Upper lobe of left lung (tissue), 6 donors: ENCODE measurements at places on chromosomes 12 and 14. TPM values are rescaled to one million over a fixed set of nuclear protein-coding genes. Genes with fewer than 3 reads are reported as not detected.

GRCh38 chr14:75875958-75876357, 105.8 kb downstream of the TGFB3 start:
- H3K4me1 ChIP-seq, result no peaks in the 10 kb centered on the region
- DNase-seq, result no peak
- H3K4me3 ChIP-seq, result no peak overlapping the region
- H3K36me3 ChIP-seq, result no peaks in the 10 kb centered on the region

GRCh38 chr12:116018282-116018681, 259.2 kb downstream of the MED13L start:
- peaks cover 9% of the 10 kb centered on the region for H3K36me3 ChIP-seq
- H3K4me1 ChIP-seq, result peaks cover 8% of the 10 kb centered on the region
- H3K27me3 ChIP-seq, result no peaks in the 10 kb centered on the region
- no peak overlapping the region for H3K27ac ChIP-seq

GRCh38 chr14:35819591-35820540, 6.3 kb upstream of the BRMS1L start:
- no peaks in the 10 kb centered on the region for H3K27me3 ChIP-seq
- H3K27ac ChIP-seq, result no peak overlapping the region
- no peaks in the 10 kb centered on the region for H3K36me3 ChIP-seq
- H3K4me3 ChIP-seq, result no peak overlapping the region

- DNase-seq, result no peak
- H3K27me3 ChIP-seq, result no peaks in the 10 kb centered on the region
- no peaks in the 10 kb centered on the region for H3K4me1 ChIP-seq
- no peaks in the 10 kb centered on the region for H3K36me3 ChIP-seq
Measured at GRCh38 chr12:44546060-44546459, 330.1 kb downstream of the NELL2 start.

GRCh38 chr12:62657363-62657632, 190.7 kb downstream of the MON2 start:
- no peak overlapping the region for H3K27ac ChIP-seq
- DNase-seq, result no peak
- H3K4me3 ChIP-seq, result no peak overlapping the region
- no peaks in the 10 kb centered on the region for H3K27me3 ChIP-seq

DNA sequence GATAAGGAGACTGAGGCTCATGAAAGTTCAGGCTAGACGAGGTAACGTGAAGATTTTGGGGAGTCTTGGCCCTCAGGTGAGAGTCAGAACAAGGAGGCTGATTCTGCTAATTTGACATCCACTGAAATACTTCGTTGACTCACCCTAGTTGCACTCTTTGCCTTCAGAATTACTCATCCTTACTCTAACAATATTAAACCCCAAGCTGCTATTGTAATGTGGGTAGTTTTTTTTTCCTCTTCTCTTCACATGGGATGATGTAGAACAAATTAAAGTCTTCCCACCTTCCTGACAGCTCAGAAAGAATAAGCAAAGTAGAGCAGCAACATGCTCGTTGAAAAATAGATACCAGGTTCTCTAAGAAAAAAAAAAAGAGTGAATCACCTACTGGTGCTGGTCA, 22.0 kb upstream of the SRRM4 start:
- no peaks in the 10 kb centered on the region for H3K27me3 ChIP-seq
- H3K4me3 ChIP-seq, result no peak overlapping the region
- DNase-seq, result no peak

GRCh38 chr12:15774819-15775218, 14.4 kb downstream of the EPS8 start:
- H3K36me3 ChIP-seq, result no peaks in the 10 kb centered on the region

- H3K27ac ChIP-seq, result no peak overlapping the region
- DNase-seq, result no peak
- no peak overlapping the region for H3K4me3 ChIP-seq
- H3K27me3 ChIP-seq, result no peaks in the 10 kb centered on the region
- H3K4me1 ChIP-seq, result peaks cover 73% of the 10 kb centered on the region
- H3K36me3 ChIP-seq, result no peaks in the 10 kb centered on the region
Measured at GRCh38 chr12:790608-791007, 38.2 kb downstream of the WNK1 start.

DNA sequence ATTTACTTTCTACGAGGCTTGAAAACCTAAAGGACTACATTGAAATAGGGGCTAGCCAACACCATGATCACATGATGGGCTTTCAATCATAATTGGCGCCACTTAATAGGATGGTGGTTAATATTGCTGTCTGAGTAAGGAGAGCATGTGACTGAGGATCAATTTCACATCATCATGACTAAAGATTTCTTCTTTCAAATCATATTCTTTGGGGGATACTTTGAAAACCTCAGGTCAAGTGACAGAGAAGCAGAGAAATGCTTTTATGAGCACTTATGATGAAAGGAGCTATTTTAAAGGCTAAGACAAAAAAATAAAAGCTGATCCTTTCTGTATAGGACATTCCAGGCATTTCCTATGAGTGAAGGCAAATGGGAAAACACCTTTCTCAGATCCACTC, 42.9 kb upstream of the KRAS start:
- no peak overlapping the region for H3K4me3 ChIP-seq
- no peaks in the 10 kb centered on the region for H3K4me1 ChIP-seq
- no peaks in the 10 kb centered on the region for H3K36me3 ChIP-seq
- H3K27me3 ChIP-seq, result no peaks in the 10 kb centered on the region
- H3K27ac ChIP-seq, result no peak overlapping the region

- no peak for DNase-seq
- H3K27me3 ChIP-seq, result no peaks in the 10 kb centered on the region
- H3K27ac ChIP-seq, result no peak overlapping the region
- no peak overlapping the region for H3K4me3 ChIP-seq
- H3K36me3 ChIP-seq, result peaks cover 5% of the 10 kb centered on the region
Measured at GRCh38 chr12:66164349-66164821, 5.4 kb downstream of the TMBIM4 start.

- H3K4me1 ChIP-seq, result no peaks in the 10 kb centered on the region
- peak; percentile 61 for DNase-seq
- no peak overlapping the region for H3K4me3 ChIP-seq
- no peak overlapping the region for H3K27ac ChIP-seq
Measured at GRCh38 chr12:131755305-131756113, 44.6 kb downstream of the SFSWAP start.

DNA sequence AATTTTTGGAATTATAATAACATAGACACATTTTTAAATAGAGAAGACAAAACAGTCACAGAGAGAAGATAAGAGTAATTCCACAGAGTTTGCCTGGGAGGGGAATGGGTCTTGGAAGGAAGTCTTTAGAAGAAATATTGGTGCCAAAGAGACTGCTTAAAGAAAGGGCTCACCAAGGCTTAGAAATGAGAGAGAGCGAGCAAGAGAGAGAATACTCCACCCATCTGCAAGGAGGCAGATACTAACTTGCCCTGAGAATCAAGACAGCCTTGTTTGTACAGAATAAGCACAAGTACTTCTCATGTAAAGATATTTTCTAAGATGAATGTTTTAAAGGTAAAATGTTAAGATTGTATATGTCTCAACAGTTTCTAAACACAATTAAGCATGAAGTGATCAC, 165.5 kb downstream of the SLC38A4 start:
- DNase-seq, result no peak
- H3K36me3 ChIP-seq, result no peaks in the 10 kb centered on the region
- H3K27ac ChIP-seq, result peak overlapping the region; percentile 36
- H3K27me3 ChIP-seq, result no peaks in the 10 kb centered on the region
- H3K4me3 ChIP-seq, result no peak overlapping the region
- H3K4me1 ChIP-seq, result peaks cover 23% of the 10 kb centered on the region

- H3K4me3 ChIP-seq, result no peak overlapping the region
- H3K27ac ChIP-seq, result no peak overlapping the region
- no peaks in the 10 kb centered on the region for H3K27me3 ChIP-seq
- no peaks in the 10 kb centered on the region for H3K36me3 ChIP-seq
- no peaks in the 10 kb centered on the region for H3K4me1 ChIP-seq
Measured at GRCh38 chr14:34050606-34051005, 99.7 kb upstream of the EGLN3 start.

DNA sequence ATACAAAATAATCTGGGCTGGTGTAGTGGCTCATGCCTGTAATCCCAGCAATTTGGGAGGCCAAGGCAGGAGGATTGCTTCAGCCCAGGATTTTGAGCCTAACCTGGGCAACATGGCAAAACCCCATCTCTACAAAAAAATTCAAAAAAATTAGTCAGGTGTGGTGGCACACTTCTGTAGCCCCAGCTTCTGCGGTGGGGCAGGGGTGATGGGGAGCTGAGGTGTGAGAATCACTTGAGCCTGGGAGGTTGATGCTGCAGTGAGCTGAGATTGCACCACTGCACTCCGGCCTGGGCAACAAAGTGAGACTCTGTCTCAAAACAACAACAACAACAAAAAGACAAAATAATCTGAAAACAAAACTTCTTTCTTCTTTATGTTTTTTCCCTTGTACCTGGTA, 66.0 kb downstream of the TC2N start:
- H3K27me3 ChIP-seq, result no peaks in the 10 kb centered on the region
- no peak overlapping the region for H3K4me3 ChIP-seq

DNA sequence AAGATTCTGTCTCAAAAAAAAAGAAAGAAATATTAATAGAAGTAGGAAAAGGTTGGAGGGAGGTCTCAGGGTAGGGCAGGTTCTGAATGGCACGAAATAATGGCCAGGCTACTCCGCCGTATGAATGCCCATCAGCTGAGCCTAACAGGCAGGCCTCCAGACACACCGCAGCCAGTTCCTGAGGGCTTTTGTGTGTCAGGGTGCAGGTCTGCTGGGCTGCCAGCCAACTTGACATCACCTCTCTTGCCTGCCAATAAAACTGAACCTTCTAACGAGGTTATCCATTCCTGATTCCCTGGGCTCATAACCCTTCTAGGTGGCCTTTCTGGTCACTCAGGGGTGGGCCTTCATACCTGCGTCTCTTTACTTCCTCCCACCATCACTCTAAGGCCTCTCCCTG, 3.0 kb downstream of the IFI27 start:
- peaks cover 11% of the 10 kb centered on the region for H3K36me3 ChIP-seq
- peak overlapping the region; percentile 85 for H3K27ac ChIP-seq
- H3K4me3 ChIP-seq, result peak overlapping the region; percentile 54
- no peak for DNase-seq
- H3K27me3 ChIP-seq, result no peaks in the 10 kb centered on the region

- H3K4me3 ChIP-seq, result no peak overlapping the region
- DNase-seq, result no peak
- H3K4me1 ChIP-seq, result peaks cover 3% of the 10 kb centered on the region
- H3K27ac ChIP-seq, result no peak overlapping the region
- H3K27me3 ChIP-seq, result no peaks in the 10 kb centered on the region
Measured at GRCh38 chr14:95452893-95453712, 63.3 kb downstream of the SYNE3 start.

- no peaks in the 10 kb centered on the region for H3K36me3 ChIP-seq
- no peak overlapping the region for H3K4me3 ChIP-seq
- no peaks in the 10 kb centered on the region for H3K27me3 ChIP-seq
- H3K27ac ChIP-seq, result no peak overlapping the region
Measured at GRCh38 chr14:48890333-48890732, 695.8 kb downstream of the RPS29 start.

- H3K36me3 ChIP-seq, result peaks cover 23% of the 10 kb centered on the region
- H3K27ac ChIP-seq, result no peak overlapping the region
- DNase-seq, result no peak
- H3K27me3 ChIP-seq, result no peaks in the 10 kb centered on the region
Measured at GRCh38 chr12:110540048-110540447, 37.9 kb downstream of the RAD9B start.

- no peaks in the 10 kb centered on the region for H3K36me3 ChIP-seq
- no peak overlapping the region for H3K4me3 ChIP-seq
- DNase-seq, result no peak
- H3K27ac ChIP-seq, result no peak overlapping the region
- H3K27me3 ChIP-seq, result no peaks in the 10 kb centered on the region
Measured at GRCh38 chr14:51638071-51638944, 13.4 kb upstream of the FRMD6 start.

DNA sequence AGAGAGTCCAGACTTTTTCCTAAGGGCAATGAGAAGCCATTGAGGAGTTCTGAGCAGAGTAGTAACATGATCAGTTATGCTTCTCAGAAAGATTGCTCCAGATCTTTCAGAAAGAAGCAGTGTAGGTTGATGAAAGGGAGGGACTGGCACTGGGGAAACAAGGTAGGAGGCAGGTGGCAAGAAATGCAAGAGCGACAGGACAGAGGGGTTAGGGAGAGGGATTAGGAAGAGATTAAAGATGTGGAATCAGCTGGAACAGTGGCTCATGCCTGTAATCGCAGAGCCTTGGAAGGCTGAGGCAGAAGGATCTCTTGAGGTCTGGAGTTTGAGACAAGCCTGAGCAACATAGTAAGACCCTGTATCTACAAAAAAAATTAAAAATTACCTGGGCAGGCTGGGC, 3.4 kb downstream of the CDCA3 start:
- H3K4me3 ChIP-seq, result no peak overlapping the region
- no peak for DNase-seq
- H3K36me3 ChIP-seq, result no peaks in the 10 kb centered on the region
- no peak overlapping the region for H3K27ac ChIP-seq

- peak overlapping the region; percentile 97 for H3K27ac ChIP-seq
- no peak overlapping the region for H3K4me3 ChIP-seq
Measured at GRCh38 chr14:73751157-73751691, 37.0 kb upstream of the PNMA1 start.

DNA sequence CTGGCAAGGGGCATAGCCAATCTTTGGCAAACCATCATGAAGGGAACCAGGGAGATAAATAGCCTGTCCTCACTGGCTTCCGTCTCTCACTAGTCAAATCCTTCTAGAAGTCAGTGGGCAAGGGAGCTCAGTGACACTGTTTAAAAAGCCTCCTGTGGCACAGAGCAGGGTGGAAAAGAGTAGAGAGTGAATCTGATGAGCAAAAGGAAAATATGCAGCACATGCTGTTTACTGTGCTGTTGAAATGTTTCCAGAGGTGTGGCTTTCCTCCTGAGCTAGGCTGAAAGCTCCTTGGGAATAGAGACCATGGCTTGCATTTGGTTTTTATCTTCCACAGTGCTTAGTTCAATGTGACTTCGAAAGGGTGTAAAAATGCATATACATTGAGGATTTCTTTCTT, 7.7 kb upstream of the DYRK2 start:
- no peaks in the 10 kb centered on the region for H3K36me3 ChIP-seq
- no peaks in the 10 kb centered on the region for H3K4me1 ChIP-seq
- no peak for DNase-seq
- no peak overlapping the region for H3K4me3 ChIP-seq
- H3K27ac ChIP-seq, result no peak overlapping the region

DNA sequence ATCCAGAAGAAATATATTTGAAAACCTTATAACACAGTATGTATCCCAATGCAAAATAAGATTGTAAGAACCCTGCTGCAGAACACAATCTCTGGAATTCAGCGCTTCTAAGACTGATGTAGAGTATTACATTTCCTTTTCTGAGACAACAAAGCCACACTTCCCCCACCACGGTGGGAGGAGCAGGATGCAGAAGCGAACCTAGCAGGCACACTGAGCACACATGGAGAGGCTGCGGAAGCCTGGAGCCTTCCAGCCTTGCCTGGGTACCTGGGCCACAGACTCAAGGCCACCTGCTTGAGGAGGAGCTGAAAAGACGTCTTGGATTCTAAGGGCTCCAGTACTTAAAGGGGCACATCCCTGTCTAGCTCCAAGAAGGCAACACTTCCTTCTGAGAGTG, 46.4 kb downstream of the TCHP start:
- H3K27me3 ChIP-seq, result no peaks in the 10 kb centered on the region
- H3K4me3 ChIP-seq, result no peak overlapping the region
- peaks cover 63% of the 10 kb centered on the region for H3K36me3 ChIP-seq
- no peak overlapping the region for H3K27ac ChIP-seq
- DNase-seq, result no peak

The ZC2HC1C gene
- 6.6 TPM for total RNA-seq

The PIWIL1 gene
- total RNA-seq, result not detected

The KRT82 gene
- total RNA-seq, result not detected

The LYZ gene
- total RNA-seq, result 214 TPM

The CCDC38 gene
- total RNA-seq, result 0.13 TPM

The DACT1 gene
- total RNA-seq, result 8.1 TPM

The SYT10 gene
- total RNA-seq, result not detected

The NUAK1 gene
- 7.3 TPM for total RNA-seq

The LRP1-AS gene
- not detected for total RNA-seq

The P2RX2 gene
- total RNA-seq, result 1.2 TPM

The IL22 gene
- total RNA-seq, result not detected

The C12orf50 gene
- total RNA-seq, result 0.11 TPM

The MAP3K12 gene
- 13.3 TPM for total RNA-seq

The CAPS2 gene
- 8.7 TPM for total RNA-seq
